Stimulated activated CD4-positive, alpha-beta T cell treated with anti-CD3 and anti-CD28 coated beads, Interleukin-1b, Interleukin-23, amount 100 ng/mL, for 24 hours (primary cell): ENCODE measurements at places on chromosomes 1 and 21.

- no peak for DNase-seq
Observed at GRCh38 chr1:41509270-41509671, 24.8 kb upstream of the EDN2 start.

GRCh38 chr1:57770772-57771171, 346.9 kb upstream of the DAB1 start:
- no peak for DNase-seq

GRCh38 chr1:73511038-73511437, 686.9 kb downstream of the LRRIQ3 start:
- DNase-seq, result no peak

DNA sequence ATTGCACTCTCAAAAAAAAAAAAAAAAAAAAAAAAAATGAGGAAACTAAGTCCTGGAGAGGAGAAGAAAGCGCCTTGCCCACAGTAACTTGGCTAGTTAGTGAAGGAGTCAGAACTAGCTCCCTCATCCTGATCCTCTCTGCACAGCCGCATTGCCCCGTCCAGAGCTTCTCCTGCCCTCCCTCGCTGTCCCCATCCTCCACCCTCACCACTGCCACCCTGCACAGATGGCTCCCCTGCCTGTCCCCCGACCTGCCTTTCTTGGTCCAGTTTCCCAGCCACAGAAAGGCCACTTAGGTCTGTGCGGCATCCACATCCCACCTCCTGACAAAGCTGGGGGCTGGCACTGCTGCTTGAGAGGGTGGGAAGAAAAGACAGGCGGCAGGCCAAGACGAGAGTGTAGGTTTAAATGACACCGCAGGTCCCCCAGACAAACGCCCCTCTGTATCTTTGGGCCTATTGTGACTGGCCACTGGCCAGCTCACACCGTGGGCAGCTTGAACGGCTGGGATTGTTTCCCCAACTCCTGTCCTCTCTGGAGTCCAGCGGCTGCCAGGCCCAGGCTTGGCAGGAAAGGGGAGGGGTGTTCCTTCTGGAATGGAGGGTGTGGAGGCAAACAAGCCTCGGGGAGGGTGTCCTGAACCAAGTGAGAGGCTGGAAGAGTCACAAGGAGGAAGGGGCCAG, 20.2 kb downstream of the NCMAP start:
- DNase-seq, result no peak
